ENCODE measurements at places on chromosomes 2 and 18.

DNA sequence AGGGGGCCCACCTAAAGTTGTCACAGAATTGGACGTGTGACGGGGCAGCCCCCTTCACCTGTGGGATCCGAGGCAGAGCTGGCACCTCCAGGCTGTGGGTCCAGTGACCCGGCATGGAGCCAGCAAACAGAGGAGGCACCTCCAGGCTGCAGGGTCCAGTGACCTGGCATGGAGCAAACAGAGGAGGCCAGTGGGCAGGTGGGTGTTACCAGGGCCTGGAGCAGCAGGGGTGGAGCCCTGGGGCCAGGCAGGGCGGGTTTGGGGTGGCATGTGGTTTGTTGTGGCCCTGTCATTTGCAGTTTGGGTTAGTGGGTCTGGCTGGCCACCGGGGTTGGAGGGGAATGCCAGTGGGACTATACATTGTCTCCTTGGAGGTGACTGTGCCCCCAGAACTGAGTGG lies 68.2 kb downstream of the HPCAL1 start:
- DNase-seq = no peak

DNA sequence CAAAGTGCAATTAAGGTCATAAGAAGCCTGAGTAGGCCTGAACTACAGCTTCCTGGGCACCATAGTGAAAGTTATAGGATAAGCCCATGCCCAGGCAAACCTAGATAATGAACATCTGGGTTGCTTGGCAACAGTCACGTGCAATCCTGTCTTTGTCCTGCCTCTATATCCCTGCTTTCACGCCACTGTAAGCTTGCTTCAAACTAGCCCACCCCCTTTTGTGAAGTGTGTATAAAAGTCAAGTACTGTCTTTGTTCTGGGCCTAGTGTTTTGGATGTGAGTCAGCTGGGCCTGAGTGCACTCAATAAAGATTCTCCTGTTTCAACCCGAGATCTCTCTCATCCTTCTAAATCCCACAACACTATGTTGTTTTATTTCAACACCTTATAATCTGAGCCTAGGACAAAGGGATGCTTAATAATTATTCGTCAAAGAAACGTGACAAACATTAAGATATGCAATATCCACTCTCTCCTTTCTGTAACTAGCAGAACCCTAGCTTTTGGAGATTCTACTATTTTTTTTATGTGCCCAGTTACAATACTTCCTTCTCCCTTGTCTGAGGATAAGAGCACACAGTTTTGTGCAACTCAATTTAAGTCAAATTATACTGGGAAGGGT lies 927.8 kb downstream of the SUCLG1 start:
- no peak for DNase-seq

GRCh38 chr2:222671259-222672067 lies at the start of gene MOGAT1:
TSS of gene MOGAT1 (plus strand) at chr2:222671658. CDS start at chr2:222671786, 128 bp downstream.
- DNase-seq = no peak

DNA sequence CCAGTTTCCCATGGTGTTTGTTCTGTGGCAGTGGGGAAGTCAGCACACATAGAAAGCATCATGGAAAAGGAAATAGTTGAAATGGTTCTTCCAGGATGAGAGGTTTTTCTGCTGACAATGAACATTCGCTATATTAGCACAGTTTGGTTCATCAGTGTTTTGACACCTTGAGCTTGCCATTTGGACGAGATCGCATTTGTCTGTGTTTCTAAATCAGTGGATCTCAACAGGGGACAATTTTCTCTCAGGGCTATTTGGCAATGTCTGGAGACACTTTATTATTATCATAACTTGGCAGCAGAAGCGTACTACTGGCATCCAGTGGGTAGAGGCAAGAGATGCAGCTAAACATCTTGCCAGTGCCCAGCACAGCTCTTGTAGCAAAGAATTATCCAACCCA lies 74.6 kb downstream of the CD8B2 start:
- DNase-seq = no peak

- no peak for DNase-seq
Observed at GRCh38 chr2:59903994-59904544, 649.4 kb downstream of the BCL11A start.

DNA sequence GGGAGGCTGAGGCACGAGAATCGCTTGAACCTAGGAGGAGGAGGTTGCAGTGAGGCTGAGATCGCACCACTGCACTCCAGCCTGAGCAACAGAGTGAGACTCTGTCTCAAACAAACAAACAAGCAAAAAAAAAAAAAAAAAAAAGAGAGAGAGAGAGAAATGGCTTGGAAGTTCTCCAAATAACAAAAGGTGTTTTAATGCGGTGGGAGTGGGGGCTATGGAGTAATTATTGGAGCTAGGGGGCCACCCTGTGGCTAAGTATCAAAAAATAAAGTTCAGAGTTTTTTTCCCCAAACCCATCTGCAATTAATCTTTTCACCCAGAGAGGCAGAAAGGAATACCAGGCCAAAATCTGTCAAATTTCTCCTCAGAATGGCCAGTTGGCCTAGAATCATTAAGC lies 23.0 kb upstream of the CEP68 start:
- DNase-seq = no peak

DNA sequence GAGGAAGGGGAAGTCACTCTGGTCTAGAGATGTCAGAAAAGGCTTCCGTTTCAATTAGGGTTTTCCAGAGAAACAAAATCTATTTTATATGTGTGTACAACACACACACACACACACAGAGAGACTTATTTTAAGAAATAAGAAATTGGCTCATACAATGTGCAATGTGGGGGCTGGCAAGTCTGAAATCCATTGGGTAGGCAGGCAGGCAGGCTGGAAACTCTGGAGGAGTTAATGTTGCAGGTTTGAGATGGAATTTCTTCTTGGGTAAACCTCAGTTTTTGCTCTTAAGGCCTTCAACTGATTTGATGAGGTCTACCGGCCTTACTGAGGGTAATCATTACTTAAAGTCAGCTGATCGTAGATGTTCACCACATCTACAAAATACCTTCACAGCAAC lies 62.6 kb downstream of the MDH1 start:
- DNase-seq = no peak

GRCh38 chr2:138922973-138923563 lies 142.9 kb upstream of the NXPH2 start:
- DNase-seq = no peak

GRCh38 chr2:133490411-133490980 lies 77.8 kb downstream of the NCKAP5 start:
- DNase-seq = no peak

DNA sequence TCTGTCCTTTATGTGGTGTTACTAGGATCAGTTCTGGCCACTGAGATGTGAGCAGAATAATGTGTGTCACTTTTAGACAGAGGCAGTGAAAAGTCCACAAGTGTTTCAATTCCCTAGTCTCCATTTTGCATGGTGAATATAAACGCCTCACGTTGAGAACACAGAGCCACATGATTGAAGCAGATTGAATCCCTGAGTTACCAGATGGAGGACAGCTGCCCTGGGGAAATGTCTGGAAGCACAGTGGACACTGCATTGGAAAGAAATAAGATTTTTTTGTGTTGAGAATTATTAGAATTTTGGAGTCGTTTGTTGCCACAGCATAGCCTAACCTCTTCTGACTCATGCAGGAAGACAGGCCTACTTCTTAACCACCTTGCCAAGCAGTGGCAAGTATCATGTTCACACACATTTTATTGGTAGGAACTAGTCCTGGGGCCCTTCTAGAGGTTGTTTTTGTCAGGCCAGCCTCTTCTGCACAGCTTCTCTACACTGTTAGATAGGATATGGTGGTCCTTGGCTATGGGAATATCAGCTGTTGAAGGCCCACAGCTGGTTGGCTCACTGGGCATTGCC lies 188.6 kb downstream of the TMEM182 start:
- no peak for DNase-seq

DNA sequence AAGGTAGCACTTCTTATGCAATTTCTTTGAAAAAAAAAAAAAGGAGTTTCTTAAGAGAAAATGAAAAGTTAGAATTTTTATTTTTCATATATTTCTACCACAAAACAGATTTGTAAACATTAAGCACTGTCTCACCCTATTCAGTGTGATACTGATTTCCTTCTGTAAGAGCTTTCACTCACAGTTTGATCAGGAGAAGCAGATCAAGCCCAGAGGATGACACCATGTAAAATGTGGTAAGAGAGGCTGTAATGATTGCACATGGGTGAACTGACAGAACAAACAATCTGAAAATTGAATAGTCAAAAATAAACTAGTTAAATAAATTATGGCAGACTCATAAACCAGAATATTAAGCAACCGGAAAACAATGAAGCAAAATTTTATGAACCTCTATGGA lies 54.5 kb downstream of the MEMO1 start:
- no peak for DNase-seq

DNA sequence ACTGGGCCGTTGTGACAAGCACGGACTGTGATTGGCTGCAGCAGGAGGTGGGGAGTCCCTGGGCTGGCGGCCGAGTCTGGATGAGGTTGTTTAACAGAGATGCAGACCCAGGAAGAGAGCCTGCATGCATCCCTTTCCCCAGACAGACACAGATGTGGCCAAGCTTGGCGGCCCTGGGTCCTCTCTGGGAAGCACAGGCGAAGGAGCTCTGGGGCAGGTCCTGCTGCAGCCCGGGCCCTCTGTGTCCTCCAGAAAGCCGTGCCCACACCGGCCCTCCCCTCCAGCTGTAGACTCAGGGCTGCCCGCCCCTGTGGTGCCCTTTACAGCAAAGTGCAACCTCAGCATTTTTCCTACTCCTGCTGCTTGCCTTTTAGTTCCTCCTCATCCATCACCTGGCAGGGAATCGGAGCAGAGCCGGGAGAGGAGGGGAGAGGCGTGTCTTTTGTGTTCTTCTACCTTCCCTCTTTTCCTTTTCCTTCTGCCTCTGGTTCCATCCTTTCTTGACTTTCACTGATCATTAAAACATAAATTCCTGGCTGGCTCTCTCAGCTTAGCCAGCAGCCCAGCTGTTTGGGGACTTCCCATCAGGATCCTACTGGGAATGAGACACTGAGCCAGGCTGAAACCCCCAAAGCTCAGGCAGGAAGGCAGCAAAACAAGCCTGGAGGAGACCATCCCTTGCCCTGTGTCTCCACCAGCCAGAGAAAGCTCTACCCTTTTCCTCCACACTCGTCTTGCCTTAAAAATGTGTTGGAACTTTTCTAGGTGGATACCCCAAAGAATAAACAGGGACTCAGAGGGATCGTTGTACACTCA lies 75.0 kb downstream of the CTIF start:
- no peak for DNase-seq

GRCh38 chr2:156329927-156330726 lies 2.4 kb downstream of the NR4A2 start:
- DNase-seq = no peak

DNA sequence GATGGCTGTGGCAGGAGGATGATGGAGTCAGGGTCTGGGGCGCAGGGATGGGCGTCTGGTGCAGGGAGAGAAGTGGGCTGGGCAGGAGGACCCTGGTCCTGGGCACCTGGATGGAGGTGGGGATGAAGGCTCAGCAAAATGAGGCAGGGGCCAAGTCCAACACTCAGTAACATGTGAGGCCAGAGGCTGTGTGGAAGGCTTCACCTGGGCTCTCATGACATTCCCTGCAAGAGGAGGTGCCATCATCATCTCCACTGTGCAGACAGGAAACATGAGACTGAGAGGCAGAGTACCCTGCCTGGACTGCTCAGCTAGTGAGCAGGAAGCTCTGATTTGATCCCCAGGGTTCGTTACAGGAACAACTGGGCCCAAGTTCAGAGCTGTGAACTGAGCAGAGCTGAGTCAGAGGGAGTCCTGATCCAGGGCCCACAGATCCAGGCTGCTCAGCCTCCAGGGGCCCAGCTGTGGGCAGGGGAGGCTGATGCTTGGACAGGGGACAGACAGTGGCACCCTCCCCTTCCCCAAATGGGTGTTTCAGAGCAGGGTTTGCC lies 36.9 kb downstream of the HJURP start:
- DNase-seq = no peak

GRCh38 chr2:120738786-120739437 lies 3.2 kb downstream of the GLI2 start:
- no peak for DNase-seq

DNA sequence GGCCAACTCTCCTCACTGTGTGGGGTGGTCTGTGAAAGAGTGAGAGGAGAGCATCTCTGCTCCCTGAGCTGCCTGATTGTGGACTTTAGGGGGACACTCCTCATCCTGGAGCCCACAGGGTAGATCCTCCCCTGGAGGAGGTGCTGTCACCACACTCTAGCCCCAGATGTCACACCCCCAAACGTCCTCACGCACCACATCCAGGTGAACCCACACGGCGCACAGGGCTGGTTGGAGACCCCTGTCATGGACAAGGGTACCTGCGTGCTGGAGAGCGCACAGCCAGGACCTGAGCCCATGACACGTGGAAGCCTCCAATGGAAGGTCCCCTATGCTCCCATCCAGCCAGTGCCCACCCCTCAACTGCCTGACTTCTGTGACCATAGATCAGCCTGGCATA lies 10.5 kb downstream of the AGXT start:
- no peak for DNase-seq

- no peak for DNase-seq
Observed at GRCh38 chr2:133411857-133412256, 156.4 kb downstream of the NCKAP5 start.

DNA sequence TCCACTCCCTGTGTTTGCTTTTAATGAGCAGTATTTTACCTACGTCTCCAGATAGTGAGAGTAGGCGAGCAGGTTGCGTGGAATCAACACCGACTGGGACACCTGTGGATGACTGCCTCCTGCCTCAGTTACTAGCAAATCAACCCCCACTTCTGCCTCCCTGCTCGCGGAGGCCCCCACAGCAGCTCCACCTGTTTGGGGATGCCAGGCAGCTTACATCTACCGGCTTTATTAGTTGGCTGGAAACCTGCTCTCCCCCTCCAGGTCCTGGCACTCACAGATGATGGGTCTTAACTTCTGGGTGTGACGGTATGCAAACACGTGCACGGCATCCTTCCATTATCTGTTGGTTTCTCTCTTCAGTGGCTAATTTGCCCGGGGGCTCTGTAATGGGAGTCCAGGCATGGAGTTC lies 164.4 kb upstream of the SESTD1 start:
- no peak for DNase-seq

- no peak for DNase-seq
Observed at GRCh38 chr2:181396256-181397123, 60.7 kb upstream of the ITGA4 start.

DNA sequence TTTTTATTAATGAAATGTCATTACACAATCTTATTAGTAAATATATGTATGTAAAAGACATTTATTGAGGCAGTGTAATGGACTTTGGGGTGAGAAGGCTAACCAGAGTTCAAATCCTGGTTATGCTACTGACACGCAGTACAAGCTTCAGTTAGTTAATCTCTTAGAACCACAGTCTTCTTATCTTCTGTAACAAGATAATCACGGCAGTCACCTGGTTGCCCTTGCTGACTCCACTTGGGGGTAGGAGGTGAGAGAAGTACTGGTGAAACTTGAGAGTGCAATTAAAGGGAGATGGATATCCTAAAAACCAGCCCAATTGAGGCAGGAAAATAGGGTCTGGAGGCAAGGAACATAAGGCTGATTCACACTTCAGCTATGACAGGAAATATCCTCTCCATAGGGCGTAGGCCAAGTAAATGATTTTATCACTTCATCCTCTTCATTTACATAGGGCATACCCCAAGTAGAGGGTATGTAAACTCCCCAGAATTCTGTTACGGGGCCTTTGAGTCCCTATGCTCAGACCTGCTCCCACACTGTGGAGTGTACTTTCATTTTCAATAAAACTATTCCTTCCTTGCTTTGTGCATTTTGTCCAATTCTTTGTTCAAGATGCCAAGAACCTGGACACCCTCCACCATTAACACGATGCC lies 21.3 kb downstream of the SKA1 start:
- no peak for DNase-seq
